GM06990 (cell line): ENCODE measurements at places on chromosomes 4 and X.

DNA sequence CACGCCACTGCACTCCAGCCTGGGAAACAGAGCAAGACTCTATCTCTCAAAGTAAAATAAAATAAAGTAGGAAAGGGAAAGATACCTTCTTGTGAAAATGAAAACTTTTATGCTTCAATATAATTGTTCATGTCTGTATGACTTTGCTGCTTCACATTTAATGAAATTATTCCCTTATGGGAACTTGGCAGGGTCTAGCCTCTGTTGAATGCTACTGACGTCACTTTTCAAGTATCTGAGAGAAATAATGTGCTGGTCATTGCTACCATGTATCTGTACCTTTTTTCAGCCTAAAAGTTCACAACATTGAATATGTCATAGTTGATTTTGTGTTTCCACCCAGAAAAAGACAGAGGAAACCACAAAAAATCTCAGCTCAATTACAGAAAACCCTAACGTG, 65.2 kb downstream of the PRDM5 start:
- DNase-seq, result no peak

DNA sequence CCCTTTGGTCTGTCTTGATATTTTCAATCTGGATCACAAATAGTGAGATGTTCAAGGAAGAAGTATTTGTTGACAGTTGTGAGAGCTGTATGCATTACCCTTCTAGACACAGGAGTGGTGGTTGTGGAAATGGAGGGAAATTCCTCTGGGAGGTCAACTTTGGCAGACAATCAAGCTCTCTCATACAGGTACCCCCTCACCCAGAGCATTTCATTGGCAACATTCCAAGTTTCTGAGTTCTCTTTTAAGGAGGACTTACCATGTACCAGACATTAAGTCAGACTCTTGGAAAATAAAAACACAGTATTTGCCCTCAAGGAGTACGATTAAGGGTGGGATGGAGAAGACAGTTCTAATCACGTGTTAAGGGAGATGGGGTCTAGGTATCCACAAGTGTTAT, 45.3 kb downstream of the KLHL15 start:
- no peak for DNase-seq

- DNase-seq, result no peak
Measured at GRCh38 chrX:39550795-39551361, 546.9 kb downstream of the BCOR start.

DNA sequence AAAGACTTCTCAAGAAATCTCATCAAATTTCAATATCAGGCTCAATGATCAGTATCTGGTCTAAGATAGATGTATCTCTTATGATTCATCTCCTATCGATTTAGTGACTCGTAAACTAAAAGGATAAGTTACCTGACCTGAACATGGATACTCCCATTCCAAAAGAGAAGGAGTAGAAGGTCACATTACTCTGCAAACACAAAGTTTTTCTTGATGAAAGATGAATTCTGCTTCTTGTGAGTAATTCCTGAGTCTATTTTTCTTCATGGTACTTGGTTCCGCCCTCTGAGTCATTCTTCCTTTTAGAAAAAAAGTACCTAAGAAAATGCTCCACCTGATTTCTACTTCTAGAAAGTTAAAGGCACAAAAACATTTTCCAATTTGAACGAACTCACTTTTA, 223.1 kb upstream of the SLIT2 start:
- DNase-seq, result no peak

- no peak for DNase-seq
Measured at GRCh38 chr4:87532109-87532508, 2.9 kb upstream of the SPARCL1 start.

DNA sequence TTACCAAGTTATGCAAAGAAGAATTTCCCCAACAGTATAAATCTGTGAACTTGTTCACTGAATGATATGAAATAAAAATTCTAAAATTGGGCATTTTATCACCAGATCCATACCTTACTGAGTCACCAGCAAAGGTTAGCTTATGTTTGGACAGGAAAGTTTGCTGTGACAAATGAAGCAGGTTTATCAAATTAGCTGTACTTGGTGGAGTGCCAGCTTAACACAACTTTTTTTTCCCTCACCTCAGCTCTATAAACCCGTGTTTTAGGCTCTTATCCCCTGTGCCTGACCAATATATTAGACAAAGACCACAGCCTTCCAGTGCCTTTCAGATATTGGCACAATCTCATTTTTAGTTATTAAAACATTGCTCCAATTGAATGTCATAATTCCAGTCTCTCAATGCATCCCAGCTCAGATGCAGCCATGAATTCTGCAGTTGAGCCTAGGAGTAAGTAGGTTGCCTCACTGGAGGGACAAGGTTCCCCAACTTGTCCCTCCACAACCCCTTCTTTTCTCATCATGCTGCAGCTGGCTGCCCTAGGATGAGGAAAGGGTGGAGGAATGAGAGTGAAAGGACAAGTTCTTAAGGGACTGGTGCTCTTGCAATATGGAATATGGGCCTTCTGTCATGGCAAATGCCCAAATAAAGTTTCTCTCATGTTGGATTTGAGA, 27.0 kb upstream of the PDGFC start:
- no peak for DNase-seq

DNA sequence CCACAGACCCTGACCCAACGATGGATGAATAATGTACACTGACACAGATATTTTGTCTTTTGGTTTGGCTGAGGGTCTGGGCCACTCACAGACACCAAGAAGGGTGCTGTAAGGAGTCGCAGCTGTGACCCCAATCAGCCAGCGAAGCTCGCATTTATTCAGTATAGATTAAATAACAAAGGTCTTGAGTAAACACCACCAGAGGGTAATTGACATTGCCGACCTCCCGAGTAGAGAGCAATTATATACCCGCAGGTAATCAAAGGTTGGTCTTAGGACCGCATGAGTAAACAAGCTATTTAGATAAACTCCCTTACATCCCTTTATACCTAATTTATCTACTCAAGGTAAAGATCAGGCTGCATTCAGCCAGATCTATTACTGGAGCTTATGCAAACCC, 297.1 kb downstream of the ADAM29 start:
- no peak for DNase-seq

DNA sequence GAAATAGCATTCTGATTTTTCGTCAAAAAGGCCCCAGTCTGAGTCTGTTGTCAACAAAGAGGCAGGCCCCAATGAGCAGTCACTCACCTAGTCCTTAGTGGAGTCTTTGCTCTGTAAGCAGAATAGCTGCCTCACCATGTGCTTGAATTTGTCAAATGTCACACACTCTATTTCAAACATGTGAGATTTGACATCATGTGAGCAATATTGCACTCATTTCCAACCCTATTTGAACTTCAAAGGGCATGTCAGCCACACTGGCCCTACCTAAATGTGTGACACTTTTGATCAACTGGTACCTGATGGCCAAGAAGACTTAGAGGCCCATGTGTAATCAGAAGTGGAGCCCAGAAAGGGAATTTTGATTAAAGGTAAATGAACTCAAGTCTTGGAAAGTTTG, 59.4 kb upstream of the PLAC1 start:
- no peak for DNase-seq

DNA sequence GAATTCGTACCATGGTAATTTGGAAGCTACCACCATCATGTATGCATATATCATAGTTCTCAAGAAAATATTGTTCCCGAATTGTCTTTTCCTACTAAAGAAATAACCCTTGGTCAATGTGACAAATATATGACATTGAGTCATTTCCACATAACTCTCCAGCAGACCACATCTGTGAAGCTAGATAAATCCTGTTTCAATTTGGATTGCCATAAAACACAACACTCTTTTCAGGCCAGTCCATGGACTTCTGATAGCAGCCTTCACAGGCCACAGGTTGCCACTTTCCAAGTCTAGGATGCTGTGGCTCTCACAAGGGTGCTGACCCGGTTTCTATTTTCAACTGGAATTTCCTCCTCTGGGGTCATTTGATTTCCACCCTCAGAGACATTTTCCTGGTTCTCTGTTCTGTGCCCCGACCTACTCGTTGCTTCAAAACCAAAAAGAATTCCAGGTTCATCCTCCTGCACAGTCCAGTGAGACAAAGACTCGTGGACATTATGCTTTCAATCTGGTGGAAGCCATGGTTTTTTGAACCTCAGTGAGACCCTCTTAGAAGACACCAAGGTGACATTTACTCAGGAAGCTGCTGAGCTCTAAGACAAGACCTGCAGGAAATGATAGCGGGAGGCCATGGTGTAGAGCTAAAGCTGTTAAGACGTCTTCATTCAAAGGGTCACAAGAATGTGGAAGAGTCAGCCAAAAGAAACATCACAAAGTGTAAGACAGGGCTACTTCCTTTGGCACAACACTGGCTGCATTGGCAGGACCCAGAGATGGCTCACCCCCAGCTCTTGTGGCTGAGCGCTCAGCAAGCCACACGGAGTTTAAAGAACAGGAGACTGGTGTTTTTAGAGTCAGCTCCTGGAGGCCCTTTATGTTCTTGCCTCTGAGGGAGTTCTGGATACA, 119.8 kb downstream of the AMELX start:
- no peak for DNase-seq

DNA sequence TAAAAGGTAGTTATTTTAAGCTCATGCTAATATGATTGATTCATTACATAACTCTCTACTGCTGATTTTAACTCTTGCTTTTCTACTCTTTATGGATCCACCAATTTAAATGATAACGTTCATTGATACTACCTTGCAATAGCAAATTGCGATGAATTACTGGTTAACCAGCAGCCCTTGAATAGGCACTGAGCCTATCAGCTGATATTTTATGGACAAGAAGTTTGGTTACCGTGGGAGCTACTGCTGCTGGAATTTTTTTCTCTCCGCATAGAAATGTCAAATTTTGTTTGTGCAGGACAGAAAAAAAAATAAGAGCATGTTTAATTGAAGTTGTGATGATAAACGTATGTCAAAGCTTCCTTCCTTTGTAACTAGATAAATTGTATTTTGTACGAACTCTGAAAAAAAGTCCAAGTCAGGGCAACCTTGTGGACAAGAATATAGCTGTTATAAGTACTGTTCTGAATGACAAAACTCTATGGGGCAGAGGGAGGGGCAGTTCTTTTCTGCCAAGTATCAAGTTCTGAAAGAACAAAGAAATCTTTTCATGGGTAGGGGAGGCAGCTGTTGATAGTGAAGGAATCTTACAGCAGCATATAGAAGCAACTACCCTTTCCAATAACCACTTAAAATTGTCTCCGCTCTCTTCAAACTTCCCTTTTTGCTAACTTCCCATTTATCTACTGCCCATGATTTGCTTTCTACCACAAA, 434.9 kb upstream of the PABPC4L start:
- no peak for DNase-seq

GRCh38 chr4:149095001-149095400, 652.8 kb upstream of the NR3C2 start:
- no peak for DNase-seq
